Activated CD8-positive, alpha-beta memory T cell treated with anti-CD3 and anti-CD28 coated beads for 1 hour (primary cell): ENCODE measurements at places on chromosomes 3 and 15.

DNA sequence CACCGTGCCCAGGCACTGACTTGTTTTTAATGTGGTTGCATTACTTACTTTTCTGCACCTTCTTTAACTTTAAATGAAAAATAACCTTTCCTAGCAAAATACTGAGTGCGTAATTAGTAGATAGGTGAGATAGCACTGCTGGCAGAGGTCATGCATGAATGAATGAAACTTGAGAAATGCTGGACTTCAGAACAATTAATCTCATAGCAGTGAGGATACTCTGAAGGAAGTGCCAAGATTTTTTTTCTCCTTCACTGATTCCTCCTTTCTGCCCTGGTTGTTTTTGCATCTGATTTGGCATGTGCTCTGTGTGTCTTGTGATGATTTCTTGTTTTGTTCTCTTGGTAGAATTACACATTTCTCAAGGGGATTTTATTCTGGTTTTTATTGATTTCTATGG lies 378.9 kb downstream of the PTPRG start:
- no peak for DNase-seq

DNA sequence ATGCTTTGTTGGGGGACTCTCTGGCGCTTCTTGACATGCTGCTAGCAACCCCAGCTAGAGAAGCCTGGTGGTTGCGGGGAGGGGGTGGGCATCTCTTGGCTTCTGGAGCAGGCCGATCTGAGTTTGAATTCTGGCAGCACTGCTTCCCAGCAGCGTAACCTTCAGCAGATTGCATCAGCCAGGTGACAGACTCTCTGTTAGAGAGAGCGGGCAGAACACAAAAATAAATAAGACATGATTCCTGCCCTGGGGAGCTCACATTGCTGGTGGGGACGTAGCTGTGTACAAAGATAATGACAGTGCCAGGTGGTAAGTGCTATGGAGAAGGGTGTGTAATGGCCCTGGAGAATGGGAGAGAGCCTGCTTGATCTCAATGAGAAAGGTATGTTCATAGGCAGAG lies 87.4 kb downstream of the THSD4 start:
- no peak for DNase-seq

DNA sequence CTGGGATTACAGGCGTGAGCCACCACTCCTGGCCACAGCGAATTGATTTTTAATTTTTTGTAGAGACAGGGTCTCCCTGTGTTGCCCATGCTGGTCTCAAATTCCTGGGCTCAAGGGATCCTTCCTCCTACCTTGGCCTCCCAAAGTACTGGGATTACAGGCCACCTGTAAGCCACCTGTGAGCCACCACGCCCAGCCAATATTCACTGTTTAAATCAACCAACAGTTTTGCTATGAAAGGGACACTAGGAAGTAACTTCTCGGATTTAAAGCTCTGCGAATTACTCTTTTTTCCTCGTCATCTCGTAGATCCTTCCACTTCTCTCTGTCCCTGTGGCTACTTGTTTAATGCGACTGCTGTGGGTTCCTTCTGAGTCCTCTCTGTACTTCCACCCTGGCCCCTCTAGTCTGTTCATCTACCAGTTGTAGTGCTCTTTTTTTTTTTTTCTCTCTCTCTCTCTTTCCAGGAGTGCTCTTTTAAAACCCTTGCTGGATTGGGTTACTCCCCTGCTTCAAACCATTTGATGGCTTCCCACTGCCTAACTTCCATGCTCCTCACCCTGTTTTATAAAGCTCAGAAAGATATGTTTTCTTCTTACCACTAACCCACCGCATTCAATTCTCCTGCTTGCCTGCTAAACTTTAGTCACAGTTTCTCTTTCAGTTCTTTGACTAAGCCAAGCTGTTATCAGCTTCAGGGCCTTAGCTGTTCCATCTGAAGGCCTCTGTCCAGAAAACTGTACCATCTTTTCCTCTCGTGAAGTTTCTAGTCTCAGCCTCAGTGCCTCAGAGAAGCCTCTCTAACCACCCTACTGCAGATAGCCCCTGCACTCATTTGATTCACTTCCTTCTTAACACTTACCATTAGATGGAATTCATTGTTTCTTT lies 12.4 kb downstream of the RTF1 start:
- no peak for DNase-seq

DNA sequence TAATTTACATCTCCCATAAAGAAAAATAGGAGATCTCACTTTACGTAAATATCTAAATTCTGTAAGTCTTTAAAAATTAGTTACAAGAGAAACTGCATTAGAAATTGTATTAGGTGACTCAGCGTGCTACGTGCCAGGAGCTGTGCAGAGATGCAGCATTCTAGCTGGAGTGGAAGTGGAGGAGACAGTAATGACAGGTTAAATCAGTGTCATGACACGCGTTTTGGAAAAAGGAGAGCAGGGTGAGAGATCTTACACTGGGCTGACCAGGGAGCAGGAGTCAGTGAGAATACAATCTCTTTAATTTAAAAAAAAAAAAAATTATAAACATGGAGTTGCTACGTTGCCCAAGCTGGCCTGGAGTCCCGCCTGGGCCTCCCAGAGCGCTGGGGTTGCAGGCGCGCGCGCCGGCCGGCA lies 635 bp downstream of the TUBGCP5 start:
- DNase-seq, result no peak

- no peak for DNase-seq
These were observed 17.6 kb downstream of the GALK2 start for GRCh38 chr15:49187549-49188245.

DNA sequence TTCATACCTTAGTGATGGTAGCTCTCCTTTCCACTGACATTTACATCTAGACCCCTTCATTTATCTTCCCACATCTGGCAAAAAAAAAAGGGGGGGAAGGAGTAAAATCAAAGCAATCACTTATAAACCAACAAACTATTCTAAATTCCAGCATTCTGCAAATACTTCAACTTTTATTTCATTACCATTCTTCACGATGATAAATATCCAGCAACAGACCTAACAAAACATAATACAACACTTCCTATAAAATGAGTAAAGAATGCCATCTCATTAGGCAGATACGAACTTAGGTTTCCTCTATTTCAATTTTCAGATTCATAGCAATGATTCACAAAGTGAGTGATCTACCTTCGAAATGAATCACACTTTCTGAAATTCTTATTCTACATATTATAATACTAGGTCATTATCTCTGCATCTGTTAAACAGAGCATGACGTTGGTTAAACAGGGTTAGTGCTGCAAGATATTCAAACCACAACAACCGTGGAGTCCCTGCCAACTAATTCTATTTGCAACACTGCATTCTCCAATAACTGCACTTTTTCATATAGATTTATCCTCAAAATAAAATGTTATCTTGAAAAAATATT lies at the start of gene LRRFIP2:
Gene LRRFIP2, minus strand, starts transcription at position 51 of the 595 bp plus-strand sequence. CDS start 25,599 bp downstream, outside the sequence.
- DNase-seq, result no peak

- DNase-seq, result no peak
These were observed 6.8 kb downstream of the SERPINI1 start for GRCh38 chr3:167742338-167742737.

DNA sequence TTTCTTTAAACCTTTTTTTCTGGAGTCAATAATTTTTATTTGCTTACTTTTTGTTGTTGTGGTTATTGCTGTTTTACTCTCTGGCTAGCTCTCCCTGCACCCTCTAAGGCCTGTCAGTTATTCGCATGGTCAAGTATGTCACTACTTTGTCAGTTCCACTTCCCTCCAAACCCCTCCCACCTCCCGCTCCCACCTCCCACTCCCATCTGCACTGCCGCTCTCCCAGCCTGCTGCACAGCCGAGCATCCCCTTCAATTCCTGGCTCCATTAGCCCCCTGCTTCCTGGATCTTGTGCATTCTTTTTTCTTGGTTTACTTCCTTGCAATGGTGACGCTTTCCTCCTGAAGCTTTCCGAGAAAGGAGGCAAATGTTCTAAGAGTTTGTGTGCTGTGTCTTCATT lies 218.0 kb downstream of the XXYLT1 start:
- DNase-seq, result no peak

DNA sequence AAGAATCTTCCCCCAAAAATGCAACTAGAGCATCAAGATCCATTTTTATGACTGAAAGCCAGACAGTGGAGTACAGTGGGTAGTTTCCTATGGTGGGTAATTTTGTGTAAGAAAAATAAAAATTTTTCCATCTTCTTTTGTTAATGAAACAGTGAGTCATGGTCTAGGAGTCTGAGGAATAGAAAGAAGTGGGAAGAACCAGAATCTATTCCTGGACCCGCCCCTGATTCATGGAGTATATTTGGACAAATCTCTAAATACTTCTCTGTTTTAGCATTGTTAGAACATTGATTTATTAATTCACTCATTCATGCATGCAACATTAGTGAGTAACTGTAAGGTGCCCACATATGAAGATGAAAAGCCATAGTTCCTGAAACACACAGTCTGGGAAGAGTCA lies 304.5 kb upstream of the GPR149 start:
- no peak for DNase-seq

- DNase-seq, result no peak
These were observed 73.7 kb downstream of the TM2D3 start for GRCh38 chr15:101578443-101578894.

GRCh38 chr3:120470870-120471269 lies 20.1 kb upstream of the FSTL1 start:
- DNase-seq, result no peak

- no peak for DNase-seq
These were observed 16.6 kb downstream of the HAPLN3 start for GRCh38 chr15:88878720-88879184.

- DNase-seq, result no peak
These were observed 40.5 kb downstream of the FEZF2 start for GRCh38 chr3:62332835-62333244.

DNA sequence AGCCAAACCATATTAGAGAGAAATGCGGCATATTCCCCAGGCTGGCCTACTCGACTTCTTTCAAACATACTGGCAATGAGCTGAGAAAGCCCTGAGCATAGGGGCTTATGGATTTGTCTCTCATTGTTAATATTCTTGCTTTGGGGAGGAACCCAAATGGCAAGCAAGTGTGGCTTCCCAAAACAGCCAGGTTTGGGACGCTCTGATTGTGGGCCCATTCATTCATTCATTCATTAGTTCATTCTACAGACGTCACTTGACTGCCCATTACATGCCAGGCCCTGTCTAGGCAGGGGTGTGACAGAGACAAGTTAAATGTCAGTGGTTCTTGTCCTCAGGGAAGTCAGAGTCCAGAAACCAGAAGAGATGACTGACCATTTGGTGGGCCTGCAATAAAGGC lies 77.4 kb upstream of the THBS1 start:
- DNase-seq, result no peak

DNA sequence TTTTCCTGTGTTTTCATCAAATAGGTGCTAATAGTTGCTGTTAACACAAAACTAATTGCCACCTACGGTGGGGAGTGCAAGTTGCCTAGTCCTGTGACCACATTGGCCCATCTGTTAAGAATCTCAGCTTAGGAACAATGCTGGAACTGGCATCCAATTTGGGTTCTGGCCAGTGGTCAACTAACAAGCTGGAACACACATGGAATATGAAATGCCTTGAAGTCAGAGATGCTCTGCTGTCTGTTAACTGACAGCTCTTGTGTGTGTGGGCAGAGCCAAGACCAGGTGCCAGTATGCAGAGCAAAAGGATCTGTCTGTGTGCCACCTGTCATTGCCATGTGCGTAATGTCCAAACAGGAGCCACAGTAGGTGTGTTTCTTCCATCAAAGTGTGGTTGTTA lies 460.8 kb downstream of the ROBO2 start:
- DNase-seq, result no peak

DNA sequence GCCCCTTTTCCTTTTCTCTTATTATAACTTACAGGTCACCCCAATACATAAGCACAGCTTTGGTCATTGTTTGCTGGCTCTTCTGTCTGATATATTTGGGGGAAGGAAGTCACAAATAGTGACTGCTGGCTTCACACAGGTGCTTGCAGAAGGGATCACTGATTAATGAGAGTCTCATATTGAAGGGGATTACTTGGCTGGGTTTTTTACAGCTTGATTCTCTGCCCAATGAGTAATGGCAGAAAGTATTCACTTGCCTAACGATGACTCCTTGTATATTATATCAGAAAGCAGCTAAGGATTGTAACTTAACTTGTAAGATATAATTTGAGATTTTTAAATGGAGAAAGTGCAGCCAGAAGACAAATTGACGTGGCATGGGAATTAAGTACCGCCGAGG lies 119.3 kb upstream of the PFN2 start:
- no peak for DNase-seq

GRCh38 chr3:37266809-37267208 lies 92.4 kb upstream of the LRRFIP2 start:
- DNase-seq, result no peak

GRCh38 chr3:128515967-128516366 lies 23.0 kb upstream of the GATA2 start:
- no peak for DNase-seq

GRCh38 chr3:61768284-61769037 lies 207.1 kb downstream of the PTPRG start:
- DNase-seq, result no peak

DNA sequence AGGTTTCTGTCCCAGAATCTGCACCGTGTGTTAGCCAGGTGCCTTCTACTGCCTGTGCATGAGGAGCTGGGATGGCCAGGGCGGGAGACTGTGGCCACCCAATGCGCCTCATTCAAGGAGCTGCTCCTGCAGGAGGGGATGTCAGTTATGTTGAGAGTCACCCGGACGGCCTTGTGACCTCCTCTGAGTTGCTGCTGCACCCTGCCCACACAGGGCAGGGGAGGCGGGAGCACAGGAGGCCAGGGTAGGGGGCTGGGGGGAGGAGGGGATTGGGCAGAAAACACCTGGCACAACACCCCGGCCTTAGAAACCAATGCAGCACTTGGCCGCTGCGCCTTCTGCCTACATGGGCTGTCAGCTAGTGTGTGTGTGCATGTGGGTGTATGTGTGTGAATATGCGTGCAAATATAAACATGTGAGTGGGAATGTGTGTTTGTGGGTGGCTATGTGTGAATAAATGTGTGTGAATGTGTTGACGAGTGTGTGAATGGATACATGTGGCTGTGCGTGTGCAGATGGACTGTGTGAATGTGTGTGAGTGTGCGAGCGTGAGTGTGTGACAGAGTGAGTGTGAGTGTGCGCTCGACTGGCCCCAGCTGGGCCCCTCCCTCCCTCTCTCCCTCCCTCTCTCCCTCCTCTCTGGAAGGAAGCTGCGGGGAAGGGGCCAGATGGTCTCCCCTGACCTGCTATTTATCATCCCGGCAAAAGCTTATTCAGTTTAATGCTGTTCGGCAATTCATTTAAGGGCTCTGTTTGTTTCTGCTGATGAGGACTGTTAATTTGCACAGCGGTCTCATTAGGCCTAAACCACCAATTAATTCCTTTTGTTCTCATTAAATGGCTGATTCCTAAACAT lies 106.9 kb downstream of the TLE3 start:
- no peak for DNase-seq
